ENCODE measurements at places on chromosomes 11 and 22.

DNA sequence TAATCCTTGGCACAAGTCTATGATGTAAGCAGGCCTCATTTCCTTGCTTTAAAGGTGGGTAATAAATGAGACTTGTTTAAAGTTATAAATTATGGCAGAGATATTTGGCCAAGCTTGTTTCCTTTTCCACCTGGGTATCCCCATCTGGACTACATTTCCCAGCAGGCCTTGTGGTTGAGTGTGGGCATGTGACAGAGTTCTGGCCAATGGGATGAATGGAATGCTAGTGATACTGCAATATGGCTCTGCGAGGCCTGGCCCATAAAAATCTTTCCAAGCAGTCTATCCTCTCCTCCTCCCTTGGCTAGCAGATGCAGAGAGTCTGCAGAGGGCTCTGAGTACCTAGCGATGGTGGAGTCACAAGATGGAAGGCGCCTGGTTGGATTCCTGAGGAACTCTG is 102.5 kb downstream of the TIMP3 start:
- DNase-seq: peak; percentile 33

GRCh38 chr22:17638432-17639246 is at the start of gene BCL2L13:
Gene BCL2L13 (plus strand): TSS chr22:17638757. CDS start chr22:17655712, 16,955 bp downstream.
- peak; percentile 95 for DNase-seq

DNA sequence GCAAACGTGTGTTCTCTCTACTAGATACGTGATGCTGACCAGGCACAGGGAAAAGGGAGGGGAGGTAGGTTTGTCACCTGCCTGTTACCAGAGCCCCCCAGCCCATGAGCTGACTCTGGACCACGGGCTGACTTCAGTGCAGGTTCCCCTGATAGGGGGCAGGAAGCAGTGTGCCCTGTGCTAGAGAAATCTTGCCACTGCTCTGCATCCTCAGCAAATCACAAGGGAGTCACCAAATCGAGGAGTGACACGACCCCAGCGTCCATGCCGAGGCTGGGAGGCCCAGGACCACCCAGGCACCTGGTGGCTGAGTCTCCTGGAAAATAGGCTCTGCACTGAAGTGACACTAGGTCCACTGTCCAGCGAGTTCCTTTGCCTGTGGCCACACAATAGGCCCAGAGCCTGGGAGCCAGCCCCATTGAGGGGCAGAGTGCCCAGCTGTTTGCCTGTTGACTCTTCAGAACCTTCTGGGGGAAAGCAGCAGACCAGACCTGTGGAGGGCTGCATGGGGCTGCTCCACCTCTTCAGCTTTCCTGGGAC is 99.3 kb downstream of the CTTN start:
- no peak for DNase-seq

GRCh38 chr11:72525466-72525865 is 91.1 kb upstream of the CLPB start:
- DNase-seq: no peak

- no peak for DNase-seq
Measured at GRCh38 chr22:44335903-44336803, 23.4 kb upstream of the SHISAL1 start.

GRCh38 chr11:15704064-15704463 is 589.3 kb downstream of the INSC start:
- DNase-seq: no peak

- no peak for DNase-seq
Measured at GRCh38 chr22:29219881-29220670, 14.4 kb downstream of the EMID1 start.

- DNase-seq: no peak
Measured at GRCh38 chr22:49024775-49025440, 802.8 kb downstream of the BRD1 start.
